ENCODE measurements at places on chromosomes 12 and 14. TPM values are rescaled to one million over a fixed set of nuclear protein-coding genes. Genes with fewer than 3 reads are reported as not detected.

GRCh38 chr12:57800965-57801364, 17.6 kb downstream of the AVIL start:
- no peak for DNase-seq

Gene LTA4H
- total RNA-seq, result 50.7 TPM

- DNase-seq, result no peak
Measured at GRCh38 chr12:3226264-3226663, 149.1 kb downstream of the TSPAN9 start.

- DNase-seq, result no peak
Measured at GRCh38 chr14:33062881-33063280, 124.2 kb downstream of the NPAS3 start.

GRCh38 chr12:45658020-45658419, 71.5 kb upstream of the ARID2 start:
- no peak for DNase-seq
